ENCODE measurements at places on chromosomes 3 and 15.

DNA sequence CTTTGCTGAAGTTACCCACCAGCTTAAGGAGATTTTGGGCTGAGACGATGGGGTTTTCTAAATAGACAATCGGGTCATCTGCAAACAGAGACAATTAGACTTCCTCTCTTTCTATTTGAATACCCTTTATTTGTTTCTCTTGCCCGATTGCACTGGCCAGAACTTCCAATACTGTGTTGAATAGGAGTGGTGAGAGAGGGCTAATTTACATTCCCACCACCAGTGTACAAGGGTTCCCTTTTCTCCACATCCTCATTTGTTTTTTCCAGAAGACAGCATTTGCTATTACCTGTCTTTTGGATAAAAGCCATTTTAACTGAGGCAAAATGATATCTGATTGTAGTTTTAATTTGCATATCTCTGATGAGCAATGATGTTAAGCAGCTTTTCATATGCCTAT lies 329.9 kb upstream of the TPRG1 start:
- no peak for DNase-seq

- DNase-seq = no peak
Measured at GRCh38 chr3:102972350-102972749, 537.5 kb downstream of the ZPLD1 start.

DNA sequence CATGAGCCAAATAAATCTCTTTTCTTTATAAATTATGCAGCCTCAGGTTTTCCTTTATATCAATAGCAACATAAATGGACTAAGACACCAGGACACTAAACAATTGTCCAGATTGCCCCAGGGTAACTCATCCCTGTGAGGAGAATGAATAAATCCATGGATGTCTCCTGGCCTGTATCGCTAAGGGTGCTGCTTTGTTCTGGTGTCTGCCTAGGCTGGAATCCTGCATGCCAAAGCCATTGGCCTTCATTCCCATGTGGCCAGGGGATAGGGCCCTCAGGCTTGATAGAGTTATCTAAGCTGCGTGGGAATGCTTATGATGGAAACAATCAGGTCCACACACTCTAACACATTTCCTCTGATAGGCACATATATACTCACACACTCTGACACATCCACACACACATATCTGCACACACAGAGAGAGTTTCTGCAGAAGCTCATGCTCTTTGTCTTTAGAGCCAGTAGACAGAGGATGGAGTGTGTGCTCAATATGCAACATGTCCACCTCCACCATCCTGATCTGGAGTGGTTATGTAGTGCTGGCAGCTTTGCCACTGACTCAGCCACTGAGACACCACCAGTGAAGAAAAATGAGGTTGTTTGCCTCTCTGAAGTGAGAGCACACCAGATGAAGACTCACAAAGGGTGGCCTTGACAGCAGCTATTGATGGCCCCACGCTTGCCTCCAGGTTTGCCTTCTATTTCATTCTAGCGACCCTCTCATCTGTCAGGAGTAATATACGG lies 24.0 kb upstream of the DGKG start:
- DNase-seq = no peak

- no peak for DNase-seq
Measured at GRCh38 chr3:62570888-62571287, 197.5 kb upstream of the FEZF2 start.

DNA sequence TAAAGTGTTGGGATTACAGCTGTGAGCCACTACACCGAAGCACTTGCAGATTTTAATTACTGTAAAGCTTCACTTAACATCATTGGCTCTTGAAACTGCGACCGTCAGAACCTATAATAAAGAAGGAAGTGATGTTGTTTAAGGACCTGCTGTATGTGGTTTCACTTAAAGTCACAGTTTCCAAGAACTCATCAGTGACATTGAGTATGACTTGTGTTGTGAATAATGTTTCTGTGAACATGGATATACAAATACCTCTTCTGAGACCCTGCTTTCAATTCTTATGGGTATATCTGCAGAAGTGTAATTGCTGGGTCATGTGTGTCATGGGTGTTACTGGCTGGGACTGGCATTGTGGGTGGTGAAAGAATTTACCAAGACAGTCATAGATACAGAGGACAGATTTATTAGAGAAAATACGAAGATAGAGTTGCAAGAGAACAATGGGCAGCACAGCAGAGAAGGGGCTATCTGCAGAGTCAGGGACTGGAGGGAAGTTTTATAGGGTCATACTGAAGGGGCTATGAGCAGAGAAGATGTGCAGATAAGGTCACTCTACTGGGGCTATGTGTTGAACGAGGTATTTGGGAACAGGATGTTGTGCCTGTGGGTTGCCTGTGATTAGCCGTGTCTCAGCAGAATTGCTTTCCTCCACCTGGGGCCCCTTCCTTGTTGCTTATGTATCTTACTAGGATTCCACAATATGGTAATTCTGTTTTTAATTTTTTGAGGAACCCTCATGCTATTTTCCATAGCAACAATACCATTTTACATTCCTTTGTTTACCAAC lies 4.5 kb downstream of the NDUFB5 start:
- DNase-seq = no peak

DNA sequence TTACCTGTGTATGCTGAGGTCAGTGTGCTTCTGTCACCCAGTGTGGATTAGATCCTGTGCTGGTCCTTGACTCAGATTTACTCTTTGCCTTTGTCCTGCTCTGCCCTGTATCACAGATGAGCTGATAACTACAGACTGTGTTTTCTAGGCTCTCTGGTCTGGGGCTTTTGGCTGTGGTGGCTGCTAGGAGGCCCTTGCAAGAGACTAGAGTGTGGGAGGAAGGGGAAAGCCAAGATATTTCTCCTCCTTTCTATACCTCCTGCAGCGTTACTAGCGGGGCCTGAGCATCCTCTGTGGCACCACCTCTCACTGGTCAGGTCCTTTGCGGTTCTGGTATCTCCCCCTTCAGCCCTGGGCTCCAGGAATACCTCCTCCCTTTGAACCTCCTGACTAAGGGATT lies 282.3 kb upstream of the TBC1D5 start:
- no peak for DNase-seq

- no peak for DNase-seq
Measured at GRCh38 chr3:133874344-133874743, 21.3 kb downstream of the RAB6B start.

GRCh38 chr3:10290481-10291176 lies 2.1 kb downstream of the GHRL start:
- no peak for DNase-seq

GRCh38 chr3:167102071-167102470 lies 278.0 kb downstream of the ZBBX start:
- DNase-seq = peak; percentile 36

- DNase-seq = no peak
Measured at GRCh38 chr15:64635499-64636495, 139.6 kb downstream of the RBPMS2 start.

DNA sequence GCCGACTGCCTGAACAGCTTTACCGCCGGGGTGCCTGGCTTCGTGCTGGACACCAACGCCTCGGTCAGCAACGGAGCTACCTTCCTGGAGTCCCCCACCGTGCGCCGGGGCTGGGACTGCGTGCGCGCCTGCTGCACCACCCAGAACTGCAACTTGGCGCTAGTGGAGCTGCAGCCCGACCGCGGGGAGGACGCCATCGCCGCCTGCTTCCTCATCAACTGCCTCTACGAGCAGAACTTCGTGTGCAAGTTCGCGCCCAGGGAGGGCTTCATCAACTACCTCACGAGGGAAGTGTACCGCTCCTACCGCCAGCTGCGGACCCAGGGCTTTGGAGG lies 815 bp downstream of the SPINT1 start:
- no peak for DNase-seq

DNA sequence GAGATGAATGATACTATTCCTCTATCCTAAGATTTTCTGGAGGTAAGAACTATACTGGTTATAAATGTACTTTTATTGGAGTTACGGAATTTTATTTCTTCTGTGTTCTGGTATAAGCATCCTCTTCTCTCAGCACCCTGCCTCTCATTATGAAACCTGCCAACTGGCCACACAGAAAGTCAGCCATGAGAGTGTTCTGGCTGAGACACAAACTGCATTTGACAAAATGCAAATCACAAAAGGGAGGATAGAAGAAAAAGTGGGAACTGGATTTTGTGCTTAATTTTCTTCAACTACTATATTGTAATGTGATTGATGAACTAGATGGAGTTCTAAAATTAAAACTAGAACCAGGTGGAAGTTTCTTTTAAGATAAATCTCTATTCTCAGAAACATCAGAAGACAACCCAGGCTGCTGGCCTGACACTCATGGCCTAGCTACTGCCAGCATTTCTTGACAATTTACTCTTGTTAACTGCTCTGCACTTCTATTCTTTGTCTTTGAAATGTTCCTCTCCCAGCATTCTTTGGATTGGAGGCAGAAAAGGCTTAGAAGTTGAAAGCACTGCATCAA lies 143.1 kb downstream of the WDR76 start:
- DNase-seq = no peak

GRCh38 chr3:143187111-143187510 lies 67.5 kb downstream of the CHST2 start:
- DNase-seq = no peak

DNA sequence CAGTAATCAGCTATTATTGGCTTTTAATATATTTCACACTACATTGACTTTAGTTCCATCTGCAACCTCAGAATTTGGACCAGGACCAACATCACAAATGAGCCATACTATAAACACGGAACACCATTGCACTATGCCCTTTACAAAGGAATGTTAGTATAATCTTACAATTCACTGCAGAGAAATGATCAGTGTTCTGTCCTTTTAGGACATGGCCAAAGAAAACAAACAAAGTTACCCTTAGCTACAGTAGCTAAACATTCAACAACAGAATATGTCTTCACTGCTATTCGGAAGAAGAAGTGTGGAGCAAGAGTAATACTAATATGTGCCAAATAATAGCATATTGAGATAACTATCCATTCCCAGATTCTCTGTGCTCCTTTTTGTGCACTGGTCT lies 90.4 kb downstream of the NAALADL2 start:
- peak; percentile 35 for DNase-seq

DNA sequence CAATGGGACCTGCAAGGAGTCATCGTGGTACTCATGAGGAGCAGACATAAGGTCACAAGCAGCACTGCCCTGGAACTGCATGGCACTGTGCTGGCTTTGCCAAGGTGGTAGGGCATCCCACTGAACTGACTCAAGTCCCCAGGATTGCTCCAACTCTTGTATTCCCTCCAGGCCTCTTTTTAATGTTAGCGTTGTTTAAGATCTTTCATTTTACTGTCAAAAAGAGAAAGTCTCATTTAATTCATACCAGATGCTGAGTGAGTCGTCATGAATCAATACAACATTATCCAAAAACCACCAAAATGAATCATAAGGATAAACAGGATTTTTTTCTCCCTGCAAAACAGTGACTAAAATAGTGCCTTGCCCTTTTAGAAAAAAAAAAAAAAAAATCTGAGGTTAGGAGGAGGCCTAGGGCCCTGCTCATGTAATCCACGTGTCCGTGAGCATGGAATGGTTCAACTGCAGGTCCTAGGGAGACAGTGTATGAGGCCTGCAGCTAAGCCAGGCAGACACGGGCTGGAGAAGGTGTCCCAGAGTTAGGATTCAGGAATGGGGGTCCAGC lies 36.7 kb upstream of the BLM start:
- DNase-seq = no peak

GRCh38 chr3:126934031-126934531 lies 48.8 kb upstream of the PLXNA1 start:
- no peak for DNase-seq

DNA sequence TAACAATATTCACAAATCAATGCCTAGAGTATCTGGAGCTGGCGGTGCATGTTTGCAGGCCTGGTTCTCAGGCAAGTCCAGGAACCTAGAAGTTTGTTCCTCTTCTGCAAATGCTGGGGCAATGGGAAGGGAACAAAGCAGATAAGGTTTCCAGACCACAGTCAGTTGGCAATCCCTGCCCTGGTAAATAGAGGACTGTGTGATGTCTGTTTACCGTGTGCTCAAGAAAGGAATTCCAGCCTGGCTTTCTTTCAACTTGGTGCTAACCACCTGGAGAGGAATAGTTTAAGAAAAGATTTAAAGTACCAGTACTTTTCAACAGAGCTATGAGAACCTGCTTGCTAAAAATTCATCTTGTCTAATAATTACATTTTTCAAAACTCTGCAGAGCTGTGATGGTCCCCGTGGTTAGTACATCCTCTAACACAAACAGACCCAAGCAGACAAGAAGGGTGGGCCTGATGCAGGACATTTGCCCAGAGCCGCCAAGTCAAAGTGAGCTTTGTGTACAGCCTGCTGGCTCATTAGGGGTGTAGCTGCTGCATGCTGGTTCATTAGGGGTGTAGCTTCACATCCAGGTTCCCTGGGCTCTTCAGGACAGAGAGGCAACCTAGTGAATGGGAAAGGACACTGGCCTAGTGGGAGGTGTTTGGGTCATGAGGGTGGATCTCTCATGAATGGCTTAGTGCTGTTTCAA lies 220.5 kb downstream of the SQOR start:
- DNase-seq = no peak

DNA sequence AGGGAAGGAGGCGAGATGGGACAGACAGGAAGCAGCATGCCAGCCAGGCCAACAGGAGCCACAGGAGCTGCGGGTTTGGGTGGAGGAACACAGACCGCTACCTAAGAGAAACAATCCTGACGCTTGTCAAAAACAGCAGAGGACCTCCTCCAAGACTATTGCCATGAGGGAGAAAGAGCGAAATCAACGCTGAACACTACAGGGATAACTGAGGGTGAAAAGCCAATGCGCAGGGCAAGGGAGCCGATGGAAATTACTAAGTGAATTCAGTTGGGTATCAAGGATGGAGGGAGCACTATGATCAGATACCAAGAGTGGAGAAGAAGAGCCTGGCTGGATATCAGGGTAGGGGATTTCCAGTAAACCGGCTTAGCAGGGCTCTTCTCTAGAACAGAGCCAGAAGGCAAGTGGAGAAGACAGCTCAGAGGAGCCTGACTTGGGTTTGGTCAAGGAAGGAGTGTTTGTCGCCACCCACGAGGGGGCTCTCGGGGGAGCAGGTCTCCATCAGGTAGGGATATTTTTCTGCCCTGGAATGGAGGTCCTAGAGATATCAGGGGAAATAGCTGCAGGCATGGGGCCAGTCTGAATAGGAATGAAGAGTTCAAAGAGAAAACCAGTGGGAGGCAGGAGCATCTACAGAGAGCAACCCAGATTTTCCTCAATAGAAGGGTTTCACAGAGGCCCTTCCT lies 48.4 kb downstream of the SLC41A3 start:
- no peak for DNase-seq

DNA sequence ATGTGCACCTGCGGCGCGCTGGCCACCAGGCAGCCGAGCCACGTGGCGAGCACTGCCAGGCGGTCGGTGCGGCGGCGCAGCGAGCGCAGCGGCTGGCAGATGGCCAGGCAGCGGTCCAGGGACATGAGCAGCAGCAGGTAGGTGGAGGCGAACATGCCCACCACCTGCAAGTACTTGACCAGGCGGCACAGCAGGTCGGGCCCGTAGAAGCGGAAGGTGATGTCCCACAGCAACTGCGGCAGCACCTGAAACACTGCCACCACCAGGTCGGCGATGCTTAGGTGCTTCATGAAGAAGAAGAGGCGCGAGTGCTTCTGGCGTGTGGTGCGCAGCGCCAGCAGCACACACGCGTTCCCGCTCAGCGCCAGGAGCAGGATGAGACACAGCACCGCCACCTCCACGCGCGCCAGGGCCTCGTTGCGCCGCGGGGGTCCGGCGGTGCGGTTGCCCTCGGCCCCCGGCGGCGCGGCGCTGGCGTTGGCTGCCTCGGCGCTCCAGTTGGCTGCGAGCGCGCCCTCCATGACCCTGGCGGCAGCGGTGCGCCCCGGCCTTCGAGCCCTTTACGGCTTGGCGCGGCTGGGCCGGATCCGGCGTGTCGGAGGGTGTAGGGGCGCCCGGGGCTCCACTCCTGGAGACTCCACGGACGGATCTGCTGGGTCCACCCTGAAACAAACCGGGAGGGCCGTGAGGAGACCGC lies 1.6 kb downstream of the OXTR start:
- DNase-seq = no peak

GRCh38 chr15:61315471-61315870 lies 86.4 kb upstream of the RORA start:
- no peak for DNase-seq
